ENCODE measurements at places on chromosomes 16 and 17.

GRCh38 chr16:89507214-89507833 lies 879 bp upstream of the SPG7 start:
- no peak for DNase-seq

GRCh38 chr16:53198933-53199332 lies 144.1 kb downstream of the CHD9 start:
- no peak for DNase-seq

GRCh38 chr17:66420961-66421371 lies 118.6 kb downstream of the PRKCA start:
- no peak for DNase-seq

- no peak for DNase-seq
Observed at GRCh38 chr16:65421596-65421995, 299.7 kb upstream of the CDH11 start.

GRCh38 chr16:84888450-84888849 lies 68.7 kb downstream of the CRISPLD2 start:
- peak; percentile 24 for DNase-seq

Data from dermis microvascular lymphatic vessel endothelial cell (primary cell).